CD4-positive, alpha-beta T cell treated with Interleukin-10 for 1 hour (primary cell): ENCODE measurements at places on chromosomes 12 and 14.

DNA sequence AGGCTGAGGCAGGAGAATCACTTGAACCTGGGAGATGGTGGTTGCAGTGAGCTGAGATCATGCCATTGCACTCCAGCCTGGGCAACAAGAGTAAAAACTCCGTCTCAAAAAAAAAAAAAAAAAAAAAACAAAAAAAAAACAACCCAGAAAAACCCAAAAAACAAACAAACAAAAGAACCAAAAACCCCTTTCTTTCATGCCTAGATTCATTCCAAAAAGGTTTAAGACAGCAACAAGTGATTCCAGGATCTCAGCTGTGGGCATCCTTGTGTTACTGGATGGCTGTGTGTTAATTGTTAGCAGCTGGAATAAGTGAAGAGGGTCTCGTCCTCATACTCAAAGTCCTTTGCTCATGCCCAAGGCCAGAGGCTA lies 9.4 kb downstream of the GPRC5A start:
- no peak for DNase-seq

DNA sequence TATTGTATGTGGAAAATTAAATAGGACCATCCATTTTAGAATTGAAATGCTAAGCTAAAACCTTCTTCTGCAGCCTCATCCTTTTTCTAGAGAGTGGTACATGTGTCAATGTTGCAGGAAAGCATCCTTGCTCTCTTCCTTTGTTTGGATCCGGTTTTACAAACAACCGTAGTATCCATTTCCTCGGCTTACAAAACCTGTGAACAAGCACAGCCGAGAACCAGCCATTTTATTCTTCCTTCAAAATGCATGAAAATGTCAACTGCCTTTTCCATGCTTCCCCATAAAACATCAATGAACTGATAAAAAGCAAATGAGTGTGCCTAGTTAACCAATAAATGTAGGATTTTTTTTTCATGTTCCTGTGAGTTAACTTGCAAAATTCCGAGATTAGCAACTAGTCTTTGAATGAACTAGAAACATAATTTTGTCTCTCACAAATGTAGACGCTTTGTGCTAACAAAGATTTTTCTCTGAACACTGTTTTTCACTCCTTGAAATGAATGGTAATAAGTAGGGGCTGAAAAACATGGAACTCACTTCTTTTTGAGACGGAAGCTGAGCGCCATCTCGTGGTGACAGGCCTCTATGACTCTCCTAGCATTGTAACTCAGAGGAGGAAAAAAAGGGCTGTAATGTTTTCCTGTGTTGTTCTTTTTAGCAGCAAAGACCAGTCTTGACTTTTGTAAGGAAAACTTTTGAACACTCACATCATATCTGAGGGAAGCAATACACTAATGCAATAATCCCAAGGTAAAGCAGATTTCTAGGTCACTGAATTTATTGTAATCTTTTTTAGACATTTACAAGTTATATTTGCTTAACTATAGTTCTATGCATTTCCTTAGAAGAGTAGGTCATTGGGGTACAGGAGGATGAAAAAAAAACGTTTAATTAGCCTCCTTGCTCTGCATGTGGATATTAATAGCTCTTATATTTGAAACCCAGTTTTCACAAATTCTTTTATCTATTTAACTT lies 157.4 kb upstream of the FOXG1 start:
- DNase-seq, result no peak

GRCh38 chr14:83757916-83758315 lies 1772.0 kb upstream of the FLRT2 start:
- no peak for DNase-seq

- no peak for DNase-seq
Measured at GRCh38 chr12:54036620-54037359, 3.9 kb downstream of the HOXC5 start.

DNA sequence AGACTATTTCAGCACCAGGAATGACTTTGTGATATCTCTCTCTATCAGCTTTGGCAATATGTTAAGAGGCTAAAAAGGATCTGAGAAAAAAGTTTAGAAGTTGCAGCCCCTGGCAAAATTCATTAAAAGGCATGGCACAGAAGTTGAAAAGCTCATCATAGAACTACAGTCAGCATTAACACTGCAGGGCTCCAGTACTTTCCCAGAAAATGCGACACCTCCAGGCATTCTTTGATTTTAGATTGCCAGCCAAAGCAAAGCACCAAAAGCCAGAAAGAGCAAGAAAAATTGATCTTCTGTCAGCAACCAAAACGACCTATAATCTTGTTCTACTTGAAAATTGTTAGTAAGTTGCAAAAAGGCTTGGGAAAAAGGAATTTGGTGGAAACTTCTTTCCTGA lies 713.5 kb downstream of the FSCB start:
- DNase-seq, result no peak

DNA sequence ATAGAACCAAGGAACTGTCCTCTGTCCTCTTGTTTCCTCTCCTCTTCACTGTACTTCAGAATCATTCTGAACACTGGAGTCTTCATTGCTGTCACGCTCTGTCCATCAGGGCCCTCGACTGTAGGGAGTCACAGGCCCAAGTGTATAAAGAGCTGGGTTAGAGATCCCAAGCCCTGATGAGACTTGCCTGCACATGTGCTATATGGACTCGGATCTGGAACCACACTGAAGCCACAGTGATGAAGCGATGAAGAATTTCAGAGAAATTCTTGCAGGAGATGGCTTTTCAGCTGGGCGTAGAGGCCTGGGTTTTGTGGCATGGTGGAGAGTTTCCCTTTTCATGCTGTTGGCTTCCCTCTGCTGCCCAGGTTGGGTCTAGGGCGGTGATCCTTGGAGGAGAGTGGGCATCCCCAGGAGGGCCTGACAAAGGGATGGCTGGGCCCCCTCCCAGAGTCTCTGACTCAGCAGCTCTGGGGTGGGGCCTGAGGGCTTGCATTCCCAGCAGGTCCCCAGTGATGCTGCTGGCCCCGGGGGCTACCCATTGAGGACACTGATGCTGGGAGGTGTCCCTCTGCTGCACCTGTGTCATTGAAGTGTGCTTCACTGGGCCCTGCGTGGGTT lies 39.6 kb upstream of the YY1 start:
- no peak for DNase-seq

- no peak for DNase-seq
Measured at GRCh38 chr14:64706593-64707193, 2.5 kb downstream of the PLEKHG3 start.

GRCh38 chr12:18468246-18469075 lies 207.1 kb downstream of the PIK3C2G start:
- no peak for DNase-seq

DNA sequence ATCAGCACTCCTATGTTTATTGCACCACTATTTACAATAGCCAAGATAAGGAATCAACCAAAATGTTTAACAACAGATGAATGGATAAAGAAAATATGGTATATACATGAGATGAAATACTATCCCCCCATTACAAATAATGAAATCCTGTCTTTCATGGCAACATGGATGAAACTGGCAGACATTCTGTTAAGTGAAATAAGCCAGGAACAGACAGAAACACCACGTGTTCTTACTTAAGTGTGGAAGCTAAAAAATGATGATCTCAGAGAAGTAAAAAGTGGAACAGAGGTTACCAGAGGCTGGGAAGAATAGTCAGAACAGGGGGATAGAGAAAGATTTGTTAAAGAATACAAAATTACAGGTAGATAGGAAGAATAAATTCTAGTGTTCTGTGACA lies 113.7 kb upstream of the MDM1 start:
- DNase-seq, result no peak

- DNase-seq, result no peak
Measured at GRCh38 chr14:33777681-33778080, 173.2 kb downstream of the EGLN3 start.

DNA sequence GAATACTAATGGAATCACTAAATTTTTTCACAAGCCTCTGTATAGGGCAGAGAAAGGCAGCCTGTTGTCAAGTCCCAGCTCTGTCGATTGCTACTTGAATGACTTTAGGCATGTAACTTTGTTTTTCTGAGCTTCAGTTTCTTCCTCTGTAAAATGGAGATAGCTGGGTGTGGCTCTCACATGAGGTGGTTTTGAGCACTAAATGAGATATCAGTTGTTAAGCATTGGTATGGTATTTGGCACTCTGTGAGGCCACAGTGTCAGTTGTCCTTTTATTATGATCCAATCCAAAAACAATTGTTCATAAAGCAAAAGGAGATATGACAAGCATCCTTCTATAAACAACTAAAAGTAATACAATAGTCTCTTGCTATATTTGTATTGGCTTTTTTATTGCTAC lies 120.6 kb downstream of the DUSP6 start:
- DNase-seq, result no peak

DNA sequence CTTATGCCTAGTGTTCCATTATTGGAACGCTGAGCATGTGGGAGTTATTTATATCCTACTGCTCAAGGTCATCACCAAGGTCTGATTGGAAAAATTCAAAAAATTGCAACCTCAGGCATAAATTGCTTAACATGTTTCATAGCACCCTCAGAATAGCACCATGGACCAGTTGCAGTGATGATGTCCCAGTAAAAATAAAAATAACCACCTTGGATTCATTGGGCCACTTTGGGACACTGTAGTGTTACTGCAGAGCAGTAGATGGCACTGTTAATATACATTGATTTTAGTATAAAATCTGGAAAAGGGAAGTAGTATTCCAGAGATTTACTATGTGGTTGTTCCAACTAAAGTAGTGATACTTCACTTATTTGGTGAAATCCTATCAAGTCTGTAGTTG lies 31.0 kb upstream of the PTCSC3 start:
- DNase-seq, result no peak

DNA sequence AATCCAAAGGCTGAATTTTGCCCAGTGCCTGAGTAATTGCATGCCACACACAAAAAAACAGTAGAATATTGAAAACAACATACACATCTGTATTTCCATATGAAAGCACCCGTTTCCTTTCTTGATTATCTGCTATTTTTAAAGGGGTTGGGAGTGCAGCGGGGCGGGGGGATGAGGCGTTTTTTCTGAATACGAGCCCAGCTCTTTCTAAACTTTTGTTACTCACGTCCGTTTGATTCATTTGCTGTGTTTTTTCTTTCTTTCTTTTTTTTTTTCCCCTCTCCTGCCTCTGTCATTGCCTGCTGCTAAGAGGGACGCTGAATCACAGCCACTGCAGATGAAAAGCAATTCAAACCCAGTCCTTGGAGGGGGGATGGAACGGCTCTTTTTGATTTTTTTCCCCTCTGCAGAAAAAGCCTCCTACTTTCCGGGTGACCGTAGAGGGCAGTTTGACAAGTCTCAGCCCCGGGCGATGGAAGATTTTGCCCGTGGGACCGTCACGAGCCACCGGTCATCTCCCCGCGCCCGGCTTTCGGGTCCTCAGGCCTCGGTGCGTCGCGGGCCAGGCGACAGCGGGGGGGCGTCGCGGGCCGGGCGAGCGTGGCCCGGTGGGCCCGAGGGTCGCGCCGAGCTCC lies 572 bp upstream of the RASSF8 start:
- DNase-seq, result no peak

DNA sequence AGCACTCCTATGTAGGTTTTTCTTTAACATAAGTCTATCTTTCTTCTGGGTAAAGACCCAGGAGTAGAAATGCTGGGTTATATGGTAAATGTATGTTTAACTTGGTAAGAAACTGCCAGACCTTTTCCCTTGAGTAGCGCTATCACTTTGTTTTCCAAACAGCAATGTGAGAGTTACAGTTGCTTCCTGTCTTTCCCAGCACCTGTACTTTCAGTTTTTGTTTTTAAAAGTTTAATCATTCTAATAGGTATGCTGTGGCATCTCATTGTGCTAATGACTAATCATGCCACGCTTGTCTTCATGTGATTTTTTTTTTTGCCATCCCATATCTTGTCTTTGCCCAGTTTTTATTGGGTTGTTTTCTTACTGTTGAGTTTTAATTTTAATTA lies 28.1 kb downstream of the GIT2 start:
- peak; percentile 44 for DNase-seq

DNA sequence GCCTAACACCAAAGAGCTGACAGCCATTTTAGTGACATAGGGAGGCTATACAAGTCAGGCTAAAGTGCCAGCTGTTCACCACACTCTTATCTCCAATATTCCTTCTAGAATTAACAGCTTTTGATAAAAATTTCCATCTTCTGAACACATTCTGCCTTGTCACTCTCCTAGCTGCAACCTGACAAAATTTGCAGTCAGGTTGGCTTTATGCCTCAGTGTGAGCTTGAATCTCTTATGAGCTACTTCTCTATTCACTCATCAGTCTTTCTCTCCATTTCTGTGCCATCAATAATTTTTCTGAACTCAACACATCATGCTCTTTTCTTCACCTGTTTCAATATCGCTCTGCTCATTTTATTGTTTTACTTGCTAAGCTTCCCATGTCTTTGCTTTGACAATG lies 50.2 kb downstream of the TMTC1 start:
- DNase-seq, result no peak

GRCh38 chr12:53255996-53256395 lies 12.1 kb upstream of the ESPL1 start:
- no peak for DNase-seq

GRCh38 chr14:22271838-22272799 lies 316.9 kb downstream of the DAD1 start:
- no peak for DNase-seq

GRCh38 chr12:51524386-51524901 lies 66.6 kb upstream of the SCN8A start:
- no peak for DNase-seq

- DNase-seq, result no peak
Measured at GRCh38 chr12:40216516-40217288, 8.1 kb upstream of the LRRK2 start.

DNA sequence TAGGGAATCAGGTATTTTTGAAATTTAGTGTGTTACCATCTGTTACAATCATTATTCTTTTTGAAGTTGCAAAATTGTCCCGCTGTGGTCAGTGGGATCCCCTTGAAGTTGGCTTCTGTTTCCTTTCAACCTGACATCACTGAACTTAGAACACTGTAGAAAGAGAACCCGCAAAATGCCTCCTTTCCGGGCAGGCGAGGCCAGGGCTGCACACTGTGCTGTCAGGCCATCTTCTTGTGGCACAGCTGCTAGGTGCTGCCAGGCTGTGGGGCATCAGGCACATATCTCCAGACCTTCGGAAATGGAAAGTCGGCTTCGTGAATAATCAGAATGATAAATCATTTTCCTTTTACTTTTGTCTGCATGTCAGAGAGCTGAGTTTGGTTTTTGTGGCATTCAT lies 103.5 kb downstream of the GLT1D1 start:
- DNase-seq, result no peak

DNA sequence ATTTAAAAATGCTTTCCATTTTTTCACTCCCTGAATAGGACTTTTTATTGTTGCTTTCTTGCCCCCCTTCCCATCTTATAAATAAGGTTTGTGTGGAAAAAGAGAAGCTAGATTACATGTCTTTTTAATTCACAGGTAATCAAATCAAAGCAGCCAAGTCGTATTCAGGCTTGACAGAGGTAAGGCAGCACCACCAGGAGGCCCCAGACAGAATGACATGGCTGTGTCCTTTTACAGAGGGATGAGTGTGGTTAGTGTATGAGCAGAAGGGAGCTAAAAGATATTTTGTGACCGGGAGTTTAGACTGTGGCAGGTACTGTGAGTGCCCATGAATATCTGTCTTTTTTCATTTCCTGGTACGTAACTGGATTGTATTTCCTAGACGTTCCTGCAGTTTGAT lies 596.1 kb downstream of the ETNK1 start:
- DNase-seq, result no peak

- no peak for DNase-seq
Measured at GRCh38 chr14:50649691-50650090, 18.4 kb downstream of the SAV1 start.

GRCh38 chr12:120365675-120366340 lies 3.2 kb downstream of the MSI1 start:
- no peak for DNase-seq
